ENCODE measurements at places on chromosomes 2 and 18. TPM values are rescaled to one million over a fixed set of nuclear protein-coding genes. Genes with fewer than 3 reads are reported as not detected.

GRCh38 chr2:235661167-235661937 is 167.5 kb downstream of the AGAP1 start:
- DNase-seq = no peak

Gene STAMBP
- polyA plus RNA-seq = 42.9 TPM

Gene TMEFF2
- 22.9 TPM for polyA plus RNA-seq

- DNase-seq = no peak
Observed at GRCh38 chr2:88642278-88642677, 15.0 kb upstream of the EIF2AK3 start.

DNA sequence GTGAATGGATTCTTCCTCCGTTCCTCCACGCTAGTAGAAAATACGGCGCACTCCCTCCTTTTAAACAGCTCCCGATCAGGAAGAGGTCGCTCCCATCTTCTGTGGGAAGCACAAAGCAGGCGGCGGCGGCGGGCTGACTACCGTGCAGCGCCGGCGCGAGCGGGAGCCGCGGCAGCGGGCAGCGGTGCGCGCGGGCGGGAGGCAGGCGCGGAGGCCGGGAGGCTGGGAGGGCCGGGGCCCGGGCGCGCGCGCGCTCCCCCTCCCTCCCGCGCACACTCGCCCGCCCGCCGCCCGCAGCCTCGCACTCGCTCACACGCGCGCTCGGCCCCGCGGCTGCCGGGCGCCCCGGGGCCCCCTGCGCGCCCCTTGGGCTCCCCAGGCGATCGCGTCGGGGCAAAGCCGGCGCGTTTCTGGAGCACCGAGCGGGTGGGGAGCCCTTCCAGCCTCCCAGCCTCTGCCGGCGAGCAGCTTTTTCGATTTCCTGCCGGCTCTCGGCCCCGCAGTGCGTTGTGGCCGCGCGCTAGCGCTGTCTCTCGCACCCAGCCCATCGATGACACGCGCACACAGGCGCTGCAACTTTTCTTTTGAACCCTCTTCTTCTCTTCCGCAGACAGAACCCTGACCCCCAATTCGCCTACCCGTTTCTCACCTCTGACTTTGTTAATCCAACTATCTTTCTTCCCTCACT is at the start of gene SLC8A1:
Gene SLC8A1 (minus strand): TSS at position 173 of the 688 bp plus-strand sequence.
- no peak for DNase-seq

DNA sequence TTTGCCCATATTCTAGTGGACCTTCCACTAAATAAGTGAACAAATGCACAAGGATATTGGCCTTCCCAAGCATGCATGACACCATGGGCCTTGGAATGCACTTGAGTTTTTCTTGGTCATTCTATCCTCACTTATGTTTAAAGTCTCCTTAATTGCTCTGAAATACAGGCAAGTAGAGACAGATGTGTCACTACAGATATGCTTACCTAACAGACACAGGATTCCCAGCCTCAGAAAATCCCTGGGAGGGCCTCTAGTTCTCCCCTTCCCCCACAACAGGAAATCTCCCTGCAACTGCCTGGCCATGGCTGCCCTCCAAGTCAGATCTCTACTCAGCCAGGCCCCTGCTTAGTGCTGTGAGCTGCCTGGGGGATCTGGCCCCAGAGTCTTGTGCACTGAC is 445.2 kb downstream of the IRS1 start:
- no peak for DNase-seq

GRCh38 chr18:3869848-3870247 is 419.9 kb downstream of the TGIF1 start:
- no peak for DNase-seq

- no peak for DNase-seq
Observed at GRCh38 chr2:45432406-45432805, 178.7 kb downstream of the SRBD1 start.

GRCh38 chr2:128003463-128003862 is 24.4 kb downstream of the SAP130 start:
- DNase-seq = no peak

GRCh38 chr2:165957030-165957675 is 3.6 kb upstream of the TTC21B start:
- DNase-seq = no peak

Gene NEURL3
- 0.19 TPM for polyA plus RNA-seq

- DNase-seq = no peak
Observed at GRCh38 chr2:212135739-212136138, 402.9 kb downstream of the ERBB4 start.

GRCh38 chr2:65863713-65864112 is 431.3 kb upstream of the SPRED2 start:
- DNase-seq = no peak

DNA sequence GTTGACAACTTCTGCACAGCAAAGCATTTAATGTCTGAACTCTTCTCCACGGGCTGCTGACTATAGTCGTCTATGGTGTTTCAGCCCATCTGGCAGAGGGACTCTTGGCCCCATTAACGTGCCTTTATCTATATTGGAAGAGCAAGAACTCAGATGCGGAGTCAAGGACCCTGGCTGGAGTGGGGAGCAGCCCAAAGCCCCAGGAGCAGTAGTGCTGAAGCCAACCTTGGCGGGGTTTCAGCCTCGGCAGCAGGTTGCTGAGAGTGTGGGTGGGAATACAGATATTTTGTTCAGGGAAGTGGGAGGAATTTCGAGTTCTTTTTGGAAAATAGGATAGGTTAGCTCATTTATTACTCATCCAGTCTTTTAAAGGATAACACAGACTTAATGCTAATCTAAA is 34.2 kb downstream of the TMEM17 start:
- no peak for DNase-seq

DNA sequence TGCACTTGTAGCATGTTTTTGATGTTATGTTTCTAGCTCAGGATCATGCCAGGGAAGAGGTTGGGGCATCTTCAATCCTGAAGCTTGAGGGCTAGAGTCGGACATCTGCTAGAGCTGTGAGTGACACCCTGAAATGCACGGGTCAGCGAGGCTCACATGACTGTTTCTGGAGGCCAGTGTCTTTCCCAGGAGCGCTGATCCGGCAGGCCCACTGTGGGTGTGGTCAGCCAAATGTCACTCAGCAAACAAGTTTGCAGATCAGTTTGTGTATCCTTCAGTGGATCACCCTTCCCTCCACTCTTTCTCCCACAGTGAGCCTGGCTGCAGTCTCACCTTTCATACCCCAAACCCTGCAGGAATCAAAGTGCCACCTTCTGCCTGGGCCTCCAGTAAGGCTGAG is 23.0 kb upstream of the ARHGEF4 start:
- DNase-seq = no peak

Gene CELF4
- 1.1 TPM for polyA plus RNA-seq

Gene SPIRE1
- polyA plus RNA-seq = 12.7 TPM

DNA sequence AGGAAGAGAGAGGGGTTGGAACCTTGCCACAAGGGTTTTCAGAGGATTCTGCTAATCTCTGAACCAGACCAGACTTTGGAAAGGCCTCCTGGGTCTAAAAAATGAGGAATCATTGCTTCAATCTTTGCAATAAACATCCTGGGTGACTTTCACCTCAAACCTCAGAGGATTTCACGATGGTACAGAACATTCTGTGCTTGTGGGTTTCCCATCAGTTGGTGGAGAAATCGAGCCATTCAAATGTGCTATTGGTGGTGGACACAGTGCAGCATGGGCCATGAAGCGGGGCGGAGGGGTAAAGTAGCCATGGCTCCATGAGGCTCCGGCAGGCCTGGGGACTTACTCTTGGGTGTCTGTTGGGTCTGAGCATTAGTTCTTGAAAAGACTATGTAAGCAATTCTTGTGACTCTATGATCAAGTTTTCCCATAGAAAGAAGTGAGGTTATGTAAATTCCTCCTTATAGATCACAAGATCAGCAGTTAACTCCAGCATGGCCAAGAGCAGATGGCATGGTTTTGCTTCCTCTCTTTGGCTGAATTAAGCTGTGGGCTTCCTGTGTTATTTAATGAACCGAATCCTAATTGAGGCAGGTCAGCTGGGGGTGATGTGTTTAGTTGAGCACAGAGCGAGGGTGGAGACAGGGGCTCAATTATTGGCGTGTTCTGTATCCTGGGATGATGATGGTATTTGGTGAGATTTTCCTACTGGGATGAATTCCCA is 1.9 kb upstream of the IL1R2 start:
- DNase-seq = no peak

DNA sequence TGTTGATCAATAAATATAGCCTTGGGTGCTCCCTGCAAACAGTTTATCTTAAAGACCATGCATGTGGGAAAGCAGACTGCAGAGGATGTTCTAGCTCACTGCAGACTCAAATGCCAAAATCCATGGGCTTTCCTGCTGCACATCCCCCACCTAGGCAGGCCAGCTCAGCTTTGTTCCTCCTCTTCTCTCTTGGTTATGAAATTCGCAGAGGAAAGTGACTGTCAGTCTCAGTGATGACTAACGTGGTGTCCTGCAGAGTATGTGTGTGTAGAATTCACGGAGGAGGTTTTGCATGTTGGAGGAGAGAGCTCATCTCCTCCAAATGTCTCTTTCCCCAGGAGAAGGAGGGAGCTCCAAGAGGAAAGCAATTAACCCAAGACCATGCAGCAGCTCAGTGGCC is 21.4 kb upstream of the KCNS3 start:
- no peak for DNase-seq

DNA sequence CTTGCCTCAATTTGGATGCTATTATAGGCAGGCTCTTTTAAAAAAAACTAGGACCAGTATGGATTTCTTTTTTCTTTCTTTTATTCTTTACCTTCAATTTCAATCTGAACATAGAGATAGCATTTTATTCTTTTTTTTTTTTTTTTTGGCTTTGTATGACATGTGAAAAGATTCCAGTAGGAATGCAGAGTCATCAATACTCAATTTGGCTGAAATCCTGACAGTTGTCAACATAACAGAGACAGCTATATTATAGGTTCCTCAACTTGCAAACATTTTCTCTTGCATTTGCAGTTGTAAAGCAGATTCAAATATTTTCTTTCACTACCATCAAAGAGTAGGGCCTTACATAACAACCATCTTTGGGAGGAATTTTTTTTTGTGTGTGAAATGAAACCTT is 334.4 kb downstream of the LRP1B start:
- no peak for DNase-seq

DNA sequence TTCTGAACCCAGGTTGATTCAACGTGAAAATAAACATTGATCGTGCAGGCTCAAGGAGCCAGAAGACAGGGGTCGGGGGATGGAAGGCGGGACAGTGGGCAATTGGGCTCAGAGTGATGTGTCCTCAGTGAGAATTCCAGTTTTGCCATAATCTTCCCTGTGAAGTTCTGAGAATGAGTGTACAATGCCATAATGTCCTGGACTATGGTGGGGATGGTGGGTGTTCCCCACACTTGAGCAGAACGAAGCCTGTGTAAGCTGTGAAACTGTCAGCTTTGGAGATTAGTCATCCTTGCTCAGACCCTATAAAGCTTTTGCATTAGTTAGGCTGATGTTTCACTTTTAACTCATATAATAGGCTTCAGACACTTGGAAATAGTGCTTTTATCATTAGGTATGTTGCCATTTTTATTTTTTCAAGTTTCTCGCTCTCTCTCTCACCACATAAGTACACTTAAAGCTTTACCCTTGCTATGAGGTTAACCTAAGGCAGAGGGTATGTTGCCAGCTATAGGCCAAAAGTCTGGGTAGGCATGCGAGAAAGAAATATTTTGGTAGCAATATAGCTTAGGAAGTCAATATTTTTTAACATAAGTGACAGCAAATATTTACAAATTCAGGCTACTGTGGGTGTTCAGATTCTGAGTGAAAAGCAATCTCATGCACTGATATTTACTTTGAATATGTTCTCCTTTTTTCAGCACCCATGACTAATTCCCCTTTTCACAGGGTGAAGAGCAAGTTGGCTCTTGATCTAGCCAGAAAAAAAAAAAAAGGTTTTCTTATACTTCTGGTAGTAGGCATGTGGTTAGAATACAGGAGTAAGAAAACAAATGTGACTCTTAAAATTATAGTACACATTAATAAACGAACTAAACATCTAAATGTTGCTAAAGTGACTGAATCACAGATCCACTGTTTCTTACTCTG is 47.2 kb downstream of the CDC42EP3 start:
- no peak for DNase-seq

DNA sequence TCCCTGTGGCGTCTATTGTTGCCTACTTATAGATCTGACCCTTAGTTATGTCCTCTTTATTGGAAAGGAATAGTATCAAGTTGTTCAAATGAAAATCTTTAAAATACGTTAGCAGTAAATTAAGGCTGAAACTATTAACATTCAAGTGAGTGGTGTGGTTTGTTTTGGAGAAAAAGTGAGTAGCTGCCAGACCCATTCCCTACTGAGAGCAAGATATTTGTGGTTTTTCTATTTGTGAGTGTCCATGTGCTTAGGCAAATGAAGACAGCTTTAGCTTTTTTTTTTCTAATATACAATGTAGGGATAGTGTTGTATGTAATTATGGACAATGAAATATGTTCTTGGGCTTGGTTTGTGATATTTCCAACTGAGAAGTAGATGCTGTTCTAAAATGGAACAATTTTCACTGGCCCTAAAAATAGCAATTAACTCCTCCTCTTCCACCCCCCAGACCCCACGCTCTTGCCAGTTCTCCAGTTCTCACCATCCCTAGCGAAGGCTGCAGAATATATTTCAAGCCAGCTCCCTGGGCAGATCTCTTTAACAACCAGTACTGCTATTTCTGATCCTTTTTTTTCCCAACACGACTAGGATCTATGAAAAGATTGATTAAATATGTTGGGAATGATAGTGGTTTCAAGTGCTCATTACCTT is 83.1 kb downstream of the CCDC85A start:
- DNase-seq = no peak

Gene PCARE
- 0.25 TPM for polyA plus RNA-seq

- no peak for DNase-seq
Observed at GRCh38 chr2:114089636-114090319, 199.9 kb downstream of the ACTR3 start.

Gene GULP1
- 19.5 TPM for polyA plus RNA-seq

DNA sequence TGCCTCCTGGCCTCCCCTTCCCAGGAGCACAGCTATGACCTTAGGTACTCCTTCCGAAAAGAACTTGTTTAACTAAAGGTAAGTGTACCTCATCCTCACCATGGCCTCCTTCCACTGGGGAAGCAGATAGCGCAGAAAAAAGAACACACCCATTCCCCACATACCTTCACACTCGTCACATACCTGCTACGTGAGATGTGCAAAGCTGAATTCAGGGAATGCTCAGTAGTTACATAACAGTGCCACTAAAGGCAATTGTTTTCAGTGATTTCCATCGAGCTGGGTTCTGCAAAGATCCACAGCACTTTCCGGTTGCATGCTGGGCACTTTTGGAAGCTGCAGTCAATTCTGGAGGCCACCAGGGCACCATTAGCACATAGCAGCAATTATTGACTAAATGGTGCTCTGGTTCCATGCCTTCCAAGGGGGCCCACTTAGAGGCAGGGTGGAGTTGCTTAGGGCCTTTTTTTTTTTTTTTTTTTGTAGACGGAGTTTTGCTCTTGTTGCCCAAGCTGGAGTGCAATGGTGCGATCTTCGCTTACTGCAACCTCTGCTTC is 41.0 kb downstream of the PAX8 start:
- no peak for DNase-seq

Gene GDF7
- polyA plus RNA-seq = 0.66 TPM

DNA sequence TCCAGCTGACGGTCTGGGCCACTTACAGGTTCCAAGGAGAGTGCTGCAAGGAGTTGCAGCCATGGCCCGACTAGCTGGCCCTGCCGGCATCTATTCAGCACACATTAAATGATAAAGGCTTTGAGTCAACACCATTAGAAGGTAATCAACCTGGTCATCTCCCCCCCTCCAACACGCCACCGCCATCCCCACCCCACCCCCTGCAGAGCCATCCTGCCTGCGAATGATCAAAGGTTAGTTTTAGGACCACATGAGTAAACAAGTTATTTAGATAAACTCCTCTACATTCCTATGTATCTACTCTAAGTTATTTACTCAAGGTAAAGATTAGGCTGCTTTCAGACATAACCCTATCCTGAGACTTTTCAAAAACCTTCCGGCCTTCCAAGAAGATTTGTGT is 349.3 kb upstream of the SLC39A10 start:
- no peak for DNase-seq

- no peak for DNase-seq
Observed at GRCh38 chr18:80246445-80247392, 595 bp downstream of the PARD6G start.
